SK-N-SH (cell line): ENCODE measurements at places on chromosomes 5 and 9. TPM values are rescaled to one million over a fixed set of nuclear protein-coding genes. Genes with fewer than 3 reads are reported as not detected.

SPATA31A7 gene
- not detected in 2 replicates for polyA plus RNA-seq

- DNase-seq = no peak
Observed at GRCh38 chr5:159993194-159993593, 15.7 kb upstream of the TTC1 start.

GALNT10 gene
- polyA plus RNA-seq = 56.3 and 78.9 TPM in 2 replicates

TEX48 gene
- 0.41 and 0.46 TPM in 2 replicates for polyA plus RNA-seq

- no peak for DNase-seq
Observed at GRCh38 chr9:106879439-106879882, 16.5 kb downstream of the ZNF462 start.
